Hematopoietic multipotent progenitor cell treated with erythropoietin and hydrocortisone succinate and interleukin-3 and kit ligand, for 4 days (in vitro differentiated cells): ENCODE measurements at places on chromosomes 16 and 17.

DNA sequence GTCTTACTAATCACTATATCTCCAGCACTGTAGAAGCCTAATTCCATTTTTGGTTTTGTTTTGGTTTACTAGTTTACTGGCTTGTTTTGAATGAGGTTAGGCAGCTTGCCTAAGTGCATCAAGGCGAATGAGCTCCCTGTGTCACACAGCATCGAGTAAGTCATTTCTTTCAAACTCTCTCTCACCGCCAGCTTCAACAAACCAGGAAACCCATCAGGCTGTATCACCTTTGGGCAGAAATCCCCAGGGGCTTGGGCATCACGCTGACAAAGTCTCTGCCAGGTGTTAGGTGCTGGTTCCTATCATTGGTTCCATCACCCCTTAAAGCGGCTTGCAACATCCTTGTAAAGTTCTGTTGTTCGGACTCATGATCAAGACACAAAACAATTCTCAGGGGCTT lies 226.6 kb downstream of the GRIN2A start:
- no peak for DNase-seq

DNA sequence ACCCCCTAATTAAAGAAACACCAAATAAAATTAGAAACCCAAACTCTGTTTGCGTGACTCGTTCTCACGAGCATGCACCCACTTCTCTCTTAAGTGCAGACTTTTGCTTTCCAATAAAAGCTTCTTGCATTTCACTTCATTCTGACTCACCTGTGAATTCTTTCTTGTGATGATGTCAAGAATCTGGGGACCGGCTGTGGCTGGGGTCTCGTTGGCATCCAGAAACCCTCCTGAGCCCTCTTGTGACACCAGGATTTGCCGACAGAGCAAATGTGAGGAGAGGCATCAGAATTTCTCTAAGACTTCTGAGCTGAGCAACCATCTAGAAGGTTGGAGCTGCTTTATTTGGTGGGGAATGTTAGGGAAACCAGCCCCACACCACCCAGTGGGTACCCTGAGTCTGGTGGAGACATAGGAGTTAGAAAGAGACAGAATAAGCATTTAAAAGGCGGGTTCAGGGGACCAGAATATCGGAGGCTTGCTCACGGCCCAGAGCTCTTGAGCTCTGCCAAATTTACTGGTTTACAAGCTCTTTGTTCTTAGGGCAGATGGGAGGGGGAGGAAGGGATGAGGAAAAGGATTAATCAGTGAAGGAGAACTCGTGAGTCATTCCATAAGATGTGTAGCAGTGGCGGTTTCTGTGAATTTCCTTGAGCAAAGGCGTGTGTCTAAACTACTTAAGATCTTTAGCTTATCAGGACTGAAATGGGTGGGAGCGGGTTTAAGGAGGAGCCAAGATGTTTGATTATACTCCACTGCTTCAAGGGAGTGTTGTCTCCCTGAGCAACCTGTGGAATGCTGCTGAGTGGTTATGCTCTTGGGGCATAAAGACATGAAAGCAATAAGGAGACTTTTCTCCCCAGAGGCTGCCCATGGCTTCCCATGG lies 24.2 kb upstream of the TMC5 start:
- DNase-seq: no peak

GRCh38 chr17:78143214-78144146 lies 2.7 kb upstream of the C17orf99 start:
- DNase-seq: no peak

DNA sequence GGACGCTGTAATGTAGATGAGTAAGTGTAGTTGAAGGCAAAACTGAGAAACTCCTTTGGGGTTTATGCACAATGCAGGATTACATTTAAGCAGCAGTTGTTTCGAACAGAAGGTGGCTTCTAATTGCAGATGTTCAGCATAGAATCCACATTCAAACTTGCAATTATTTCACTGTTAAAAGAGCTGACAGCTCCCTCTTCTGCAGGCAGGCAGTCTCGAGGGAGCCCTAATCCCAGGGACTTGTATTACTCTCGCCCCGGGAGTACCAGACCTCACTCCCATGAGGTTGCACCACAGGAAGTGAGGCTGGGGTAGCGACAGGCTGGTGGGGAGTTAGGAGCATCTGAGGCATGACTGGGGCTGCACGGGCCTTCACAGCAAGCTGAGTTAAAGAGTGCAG lies 484.3 kb upstream of the EEF2KMT start:
- no peak for DNase-seq

DNA sequence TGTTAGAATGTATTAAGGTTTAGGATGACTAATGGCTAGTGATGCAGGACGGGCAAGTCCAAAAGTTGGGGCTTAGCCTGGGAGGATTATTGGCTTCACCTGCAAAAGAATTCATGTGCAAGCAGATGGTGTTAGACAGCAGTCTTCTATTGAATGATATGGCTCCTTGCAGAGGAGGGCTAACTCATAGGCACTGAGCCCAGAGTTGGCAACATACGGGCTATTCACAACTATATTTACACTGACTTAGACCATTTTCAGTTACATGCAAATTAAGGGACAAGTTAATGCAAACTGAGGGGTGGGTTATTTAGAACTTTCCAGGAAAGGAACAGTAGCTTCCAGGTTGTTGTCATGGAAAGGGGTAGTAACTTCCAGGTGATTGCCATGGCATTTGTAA lies 1017.1 kb upstream of the EEF2KMT start:
- DNase-seq: no peak

- peak; percentile 92 for DNase-seq
Measured at GRCh38 chr17:58332778-58333735, 4.5 kb upstream of the TSPOAP1 start.
